ENCODE measurements at places on chromosomes 5 and 9.

- H3K36me3 ChIP-seq = no peaks in the 10 kb centered on the region
- H3K27me3 ChIP-seq = no peaks in the 10 kb centered on the region
- H3K4me1 ChIP-seq = peaks cover 3% of the 10 kb centered on the region
- DNase-seq = no peak
Observed at GRCh38 chr9:86801246-86801645, 146.1 kb downstream of the GAS1 start.

DNA sequence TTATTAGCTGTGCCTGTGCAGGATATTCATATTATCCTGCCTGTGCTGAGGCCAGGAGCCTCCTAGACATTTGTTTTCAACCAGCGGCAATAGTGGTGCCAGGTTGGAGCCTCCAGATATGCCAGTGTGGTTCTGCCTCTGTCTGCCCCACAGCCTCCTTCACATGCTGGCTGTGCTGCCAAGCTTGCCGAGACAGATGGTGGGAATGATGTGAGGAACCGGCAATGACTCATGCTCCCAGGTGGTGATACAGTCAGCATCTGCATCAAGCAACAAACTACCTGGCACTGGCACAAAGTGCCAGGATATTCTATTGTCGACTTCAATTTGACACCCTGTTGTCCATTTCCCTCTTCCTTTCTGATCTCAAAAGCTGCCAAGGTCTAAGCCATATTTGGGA lies 285.7 kb downstream of the CHSY3 start:
- H3K27me3 ChIP-seq = no peaks in the 10 kb centered on the region
- H3K36me3 ChIP-seq = no peaks in the 10 kb centered on the region
- no peak overlapping the region for H3K27ac ChIP-seq
- DNase-seq = no peak

GRCh38 chr9:110531776-110532175 lies 47.8 kb downstream of the SVEP1 start:
- no peaks in the 10 kb centered on the region for H3K36me3 ChIP-seq
- H3K27me3 ChIP-seq = no peaks in the 10 kb centered on the region
- no peak for DNase-seq
- H3K27ac ChIP-seq = no peak overlapping the region

DNA sequence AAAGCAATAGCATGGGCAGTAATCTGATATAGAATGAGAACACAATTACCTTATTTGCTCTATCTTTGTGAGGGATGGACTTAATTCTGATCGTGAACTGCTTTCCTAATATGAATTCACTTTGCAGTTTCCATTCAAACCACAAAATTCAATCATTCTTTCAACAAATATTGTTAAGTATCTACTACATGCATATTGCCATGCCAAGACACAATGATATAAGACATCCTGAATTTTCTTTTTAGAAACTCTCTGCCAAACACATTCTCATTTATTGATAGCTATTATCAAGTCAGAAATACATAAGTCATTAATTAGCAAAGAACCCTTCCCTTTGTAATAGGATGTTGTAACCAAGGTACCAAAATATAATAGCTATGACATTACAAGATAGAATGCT lies 121.6 kb upstream of the TARS1 start:
- DNase-seq = no peak
- H3K27ac ChIP-seq = no peak overlapping the region
- H3K36me3 ChIP-seq = no peaks in the 10 kb centered on the region
- H3K27me3 ChIP-seq = no peaks in the 10 kb centered on the region
- no peak overlapping the region for H3K4me3 ChIP-seq

DNA sequence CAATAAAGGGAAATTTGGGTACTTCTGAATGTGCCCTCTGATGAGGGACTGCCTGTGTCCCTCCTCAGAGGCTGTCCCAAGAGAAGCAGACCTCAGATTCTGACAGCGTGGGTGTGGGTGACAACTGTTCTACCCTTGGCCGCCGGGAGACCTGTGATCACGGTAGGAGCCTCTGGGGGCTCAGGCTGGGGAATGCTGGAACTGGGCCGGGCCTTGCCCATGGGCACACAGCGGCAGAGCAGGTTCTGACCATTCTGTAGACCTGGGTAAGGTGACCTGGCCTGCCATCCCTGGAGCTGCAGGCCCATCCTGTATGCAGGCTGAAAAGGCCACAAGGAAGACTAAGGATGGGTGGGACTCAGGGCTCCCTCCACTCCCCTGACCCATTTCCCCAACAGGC lies 29.5 kb upstream of the GRPEL2 start:
- DNase-seq = no peak
- H3K36me3 ChIP-seq = no peaks in the 10 kb centered on the region
- no peak overlapping the region for H3K27ac ChIP-seq
- no peak overlapping the region for H3K4me3 ChIP-seq

GRCh38 chr5:56434986-56435385 lies 201.9 kb upstream of the ANKRD55 start:
- no peak overlapping the region for H3K4me3 ChIP-seq
- H3K4me1 ChIP-seq = no peaks in the 10 kb centered on the region
- no peak for DNase-seq
- no peaks in the 10 kb centered on the region for H3K36me3 ChIP-seq
- no peak overlapping the region for H3K27ac ChIP-seq

DNA sequence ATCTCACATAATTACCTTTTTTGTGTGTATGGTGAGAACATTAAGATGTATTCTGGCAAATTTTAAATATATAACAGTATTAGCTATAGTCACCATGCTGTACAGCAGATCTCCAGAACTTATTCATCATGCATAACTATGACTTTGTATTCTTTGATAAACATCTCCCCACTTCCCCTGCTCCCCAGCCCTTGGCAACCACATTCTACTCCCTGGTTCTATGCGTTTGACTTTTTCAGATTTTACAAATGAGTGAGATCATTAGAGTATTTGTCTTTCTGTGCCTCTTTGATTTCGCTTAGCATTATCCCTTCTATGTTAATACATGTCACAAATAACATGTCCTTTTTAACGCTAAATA lies 49.4 kb downstream of the SMC2 start:
- H3K4me1 ChIP-seq = peaks cover 4% of the 10 kb centered on the region
- no peak for DNase-seq
- no peak overlapping the region for H3K4me3 ChIP-seq
- H3K27ac ChIP-seq = no peak overlapping the region
- no peaks in the 10 kb centered on the region for H3K27me3 ChIP-seq

- H3K36me3 ChIP-seq = no peaks in the 10 kb centered on the region
- no peak overlapping the region for H3K4me3 ChIP-seq
- no peak for DNase-seq
- H3K4me1 ChIP-seq = no peaks in the 10 kb centered on the region
Observed at GRCh38 chr9:130319300-130319699, 53.7 kb downstream of the HMCN2 start.

DNA sequence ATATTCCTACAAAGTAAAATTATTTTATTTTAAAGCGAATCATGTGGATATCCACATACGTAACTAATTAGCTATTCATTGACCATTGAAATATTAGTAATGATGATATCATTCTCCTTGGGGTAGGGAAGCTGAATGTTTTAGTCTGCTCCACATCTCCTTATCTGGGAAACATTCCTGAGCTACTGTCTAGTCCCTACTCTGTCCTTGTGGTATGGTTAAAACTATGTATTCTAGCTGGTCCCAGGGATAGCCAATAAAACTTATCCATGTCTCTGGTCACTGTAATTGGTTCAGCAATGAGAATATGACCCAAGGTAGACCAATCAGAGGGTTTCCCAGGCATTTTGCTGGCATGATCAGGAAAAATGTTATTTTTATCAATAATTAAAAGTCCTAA lies 76.0 kb upstream of the DAP start:
- H3K4me1 ChIP-seq = no peaks in the 10 kb centered on the region
- H3K36me3 ChIP-seq = no peaks in the 10 kb centered on the region
- H3K27ac ChIP-seq = no peak overlapping the region
- no peak overlapping the region for H3K4me3 ChIP-seq
- no peak for DNase-seq
